ENCODE measurements at places on chromosomes 7 and 10. TPM values are rescaled to one million over a fixed set of nuclear protein-coding genes. Genes with fewer than 3 reads are reported as not detected.

The NXPH1 gene
- not detected for total RNA-seq

The SEMA3A gene
- total RNA-seq: 6.8 TPM

The CNPY1 gene
- not detected for total RNA-seq

The THNSL1 gene
- 4.6 TPM for total RNA-seq

The CDHR3 gene
- total RNA-seq: 0.55 TPM

The TRPV5 gene
- total RNA-seq: not detected

The PTPN20 gene
- 5.5 TPM for total RNA-seq

All from kidney epithelial cell (primary cell).